ENCODE measurements at places on chromosomes 16 and 17. TPM values are rescaled to one million over a fixed set of nuclear protein-coding genes. Genes with fewer than 3 reads are reported as not detected.

TCAP gene
- total RNA-seq, result 0.11 TPM

CYB561 gene
- total RNA-seq, result 8.6 TPM

- no peak for DNase-seq
These were observed 200.2 kb downstream of the CCDC182 start for GRCh38 chr17:57544834-57545463.

DNA sequence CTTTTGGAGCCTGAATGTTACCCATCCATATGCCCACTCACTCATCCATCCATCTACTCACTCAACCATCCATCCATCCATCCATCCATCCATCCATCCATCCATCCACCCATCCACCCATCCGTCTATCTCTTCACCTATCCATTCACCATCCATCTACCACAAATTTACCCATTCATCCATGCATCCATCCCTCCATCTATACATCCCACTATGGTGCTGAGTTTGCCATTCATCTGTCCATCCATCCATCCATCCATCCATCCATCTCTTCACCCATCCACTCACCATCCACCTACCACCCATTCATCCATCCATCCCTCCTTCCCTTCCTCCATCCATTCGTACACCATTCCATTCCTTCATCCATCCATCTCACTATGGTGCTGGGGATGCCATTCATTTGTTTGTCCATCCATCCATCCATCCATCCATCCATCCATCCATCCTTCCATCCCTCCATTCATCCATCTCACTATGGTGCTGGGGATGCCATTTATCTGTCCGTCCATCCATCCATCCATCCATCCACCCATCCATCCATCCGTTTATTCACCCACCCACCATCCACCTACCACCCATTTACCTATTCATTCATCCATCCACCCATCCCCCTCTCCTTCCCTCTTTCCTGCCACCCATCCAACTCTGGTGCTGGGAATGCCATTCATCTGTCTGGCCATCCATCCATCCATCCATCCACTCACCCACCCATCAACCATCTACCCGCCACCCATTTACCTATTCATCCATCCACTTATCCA lies 39.7 kb downstream of the RGS9 start:
- no peak for DNase-seq

DNA sequence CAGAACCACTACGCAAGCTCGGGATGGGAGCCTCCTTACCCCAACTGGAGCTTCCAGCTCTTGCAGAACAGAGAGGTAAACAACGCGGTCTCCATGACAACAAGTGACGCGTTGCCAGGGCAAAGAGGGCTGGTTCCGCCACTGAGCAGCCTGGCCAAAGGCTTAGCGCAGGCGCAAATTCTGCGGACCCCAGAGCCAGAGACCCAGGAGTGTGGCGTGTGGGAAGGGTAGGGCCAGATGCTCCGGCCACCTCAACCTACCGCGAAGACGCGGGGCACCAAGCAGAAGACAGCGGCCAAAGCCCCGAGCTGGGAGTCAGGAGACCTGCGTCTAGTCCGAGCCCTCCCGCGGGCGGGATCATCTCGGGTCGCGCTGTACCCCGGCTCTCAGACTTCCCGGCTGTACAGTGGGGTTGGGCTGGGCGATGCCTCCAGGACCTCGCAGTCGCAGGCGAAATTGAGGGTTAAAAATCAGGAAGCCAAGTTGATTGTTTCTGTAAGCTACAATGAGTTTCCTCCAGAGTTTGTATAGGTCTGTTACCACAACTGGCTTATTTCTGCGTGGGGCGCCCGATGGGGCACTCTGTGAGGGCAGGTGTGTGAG lies at the start of gene TEKT1:
TEKT1 (minus strand) TSS at position 69 of the 603 bp plus-strand sequence. CDS start 1,353 bp downstream, outside the sequence.
- peak; percentile 53 for DNase-seq

GRCh38 chr16:69073181-69073702 lies 32.2 kb upstream of the HAS3 start:
- peak; percentile 62 for DNase-seq

GRCh38 chr17:48993305-48993704 lies 3.9 kb upstream of the IGF2BP1 start:
- DNase-seq, result no peak

DNA sequence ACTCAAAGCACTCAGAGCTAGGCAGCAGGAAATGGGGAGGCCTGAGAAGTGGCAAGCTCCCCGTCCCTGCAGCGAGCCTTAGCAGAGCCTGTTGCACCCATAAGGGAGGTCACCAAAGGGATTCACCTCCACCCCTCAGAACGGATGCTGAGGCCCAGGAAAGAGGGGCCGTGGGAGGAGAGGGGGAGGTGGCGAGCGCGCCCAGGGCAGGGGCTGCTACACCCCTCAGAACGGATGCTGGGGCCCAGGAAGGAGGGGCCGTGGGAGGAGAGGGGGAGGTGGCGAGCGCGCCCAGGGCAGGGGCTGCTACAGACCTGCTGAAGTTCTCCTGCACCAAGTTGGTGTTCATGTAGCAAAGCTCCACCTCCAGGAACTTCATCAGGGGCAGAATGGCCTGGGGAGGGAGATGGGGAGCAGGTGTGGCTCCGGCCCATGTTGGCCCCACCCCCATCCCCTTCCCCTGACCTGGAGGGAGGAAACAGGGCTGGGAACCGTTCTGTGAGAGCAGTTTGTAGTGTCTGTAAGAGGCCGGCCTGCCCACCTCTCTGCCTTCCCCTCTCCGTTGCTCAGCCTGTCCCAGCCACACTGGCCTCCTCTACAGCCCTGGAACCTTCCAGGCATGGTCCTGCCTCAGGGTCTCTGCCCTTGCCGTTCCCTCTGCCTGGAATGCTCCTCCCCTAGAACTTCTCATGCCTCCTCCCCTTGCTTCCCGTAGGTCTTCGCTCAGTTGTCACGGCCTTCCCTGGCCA lies 11.4 kb downstream of the UNC13D start:
- no peak for DNase-seq
